ENCODE measurements at places on chromosomes 2 and 18. TPM values are rescaled to one million over a fixed set of nuclear protein-coding genes. Genes with fewer than 3 reads are reported as not detected.

The ITGB6 gene
- total RNA-seq = not detected

The ALLC gene
- not detected for total RNA-seq

The LHCGR gene
- not detected for total RNA-seq

The TRABD2A gene
- 35.1 TPM for total RNA-seq

- DNase-seq = no peak
Measured at GRCh38 chr2:23666980-23667357, 260.0 kb downstream of the ATAD2B start.

DNA sequence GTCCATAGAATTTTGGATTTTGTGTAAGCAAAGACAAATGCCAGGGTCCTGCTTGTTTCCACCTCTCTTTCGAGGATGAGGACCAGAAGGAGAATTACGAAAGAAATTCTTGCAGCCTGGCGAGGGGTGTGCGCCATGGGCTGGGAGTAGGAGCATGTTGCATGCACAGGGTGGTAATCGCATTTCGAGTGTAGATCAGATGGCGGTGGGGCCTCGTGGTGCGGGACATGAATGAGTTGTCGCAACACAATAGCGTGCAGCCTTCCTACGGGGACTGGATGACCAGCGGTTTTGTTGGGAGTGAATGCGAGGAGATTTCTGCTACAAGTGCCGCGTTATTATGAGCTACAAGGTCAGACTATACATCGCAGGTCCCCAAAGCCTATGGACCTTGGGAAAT is 4.2 kb upstream of the EN1 start:
- DNase-seq = no peak

DNA sequence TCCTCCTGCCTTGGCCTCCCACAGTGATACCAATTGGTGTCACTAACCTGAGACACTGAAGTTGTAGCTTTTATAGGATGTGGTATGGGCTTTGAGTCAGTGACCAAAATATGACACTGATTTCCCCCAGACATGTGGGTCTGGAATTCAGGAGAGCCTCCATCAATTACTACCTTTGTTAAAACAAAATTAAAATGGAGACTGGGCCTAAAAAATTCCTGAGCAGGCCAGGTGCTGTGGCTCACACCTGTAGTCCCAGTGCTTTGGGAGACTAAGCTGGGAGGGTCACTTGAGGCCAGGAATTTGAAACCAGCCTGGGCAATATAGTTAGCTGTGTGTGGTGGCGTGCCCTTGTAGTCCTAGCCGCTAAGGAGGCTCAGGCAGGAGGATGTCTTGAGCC is 36.9 kb upstream of the LIPG start:
- DNase-seq = no peak

DNA sequence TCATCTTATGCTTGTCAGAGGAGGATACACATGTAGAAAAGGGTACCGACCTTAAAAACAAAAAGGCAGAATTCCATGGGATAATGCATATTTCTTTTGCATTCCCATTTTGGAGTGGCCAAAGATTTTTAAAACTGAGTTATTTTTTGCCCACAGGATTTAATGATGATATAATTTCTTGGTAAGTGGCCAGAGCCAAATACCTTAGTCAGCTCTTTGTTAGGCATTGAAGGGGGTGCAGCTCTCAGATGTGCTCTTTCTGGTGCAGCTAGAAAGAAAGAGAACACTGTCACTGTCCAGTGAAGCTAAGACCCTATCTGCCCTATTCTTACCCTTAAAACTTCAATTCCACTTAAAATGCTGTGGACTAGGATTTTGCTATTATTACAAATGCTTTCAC is 10.8 kb downstream of the COQ10B start:
- DNase-seq = no peak

DNA sequence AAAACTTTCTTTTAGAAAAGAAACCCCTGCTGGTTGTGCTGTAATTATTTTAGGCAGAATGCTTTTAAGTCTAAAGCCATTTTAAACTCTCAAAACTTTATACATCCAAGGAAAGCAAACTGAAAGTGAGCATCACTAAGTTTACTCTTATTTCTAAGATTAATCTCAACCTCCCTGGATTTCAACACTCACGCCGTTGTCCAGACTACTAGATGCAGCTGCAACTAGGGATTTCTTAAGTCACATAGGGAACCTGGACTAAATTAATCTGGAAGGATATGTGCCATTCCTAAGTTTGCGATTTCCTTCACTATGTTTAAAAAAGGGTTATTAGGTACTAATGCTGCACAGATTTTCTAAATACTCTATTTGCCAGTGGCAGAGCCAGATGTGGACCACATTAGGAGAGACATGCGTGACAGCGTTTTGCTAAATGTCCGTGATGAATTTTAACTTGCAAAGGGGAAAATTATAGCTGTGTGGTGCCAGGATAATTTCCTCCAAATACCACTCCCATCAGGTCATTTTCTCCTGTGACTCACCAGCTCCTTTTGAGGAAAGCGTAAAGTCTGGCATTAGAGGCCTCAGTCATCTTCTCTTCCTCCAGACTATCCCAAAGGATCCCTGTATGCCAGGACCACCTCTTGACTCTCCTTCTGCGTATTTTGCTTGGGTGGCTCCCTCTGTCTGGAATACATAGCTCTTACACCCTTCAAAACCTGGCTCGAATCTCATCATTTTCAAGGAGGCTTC is 143.7 kb downstream of the ATL2 start:
- no peak for DNase-seq

DNA sequence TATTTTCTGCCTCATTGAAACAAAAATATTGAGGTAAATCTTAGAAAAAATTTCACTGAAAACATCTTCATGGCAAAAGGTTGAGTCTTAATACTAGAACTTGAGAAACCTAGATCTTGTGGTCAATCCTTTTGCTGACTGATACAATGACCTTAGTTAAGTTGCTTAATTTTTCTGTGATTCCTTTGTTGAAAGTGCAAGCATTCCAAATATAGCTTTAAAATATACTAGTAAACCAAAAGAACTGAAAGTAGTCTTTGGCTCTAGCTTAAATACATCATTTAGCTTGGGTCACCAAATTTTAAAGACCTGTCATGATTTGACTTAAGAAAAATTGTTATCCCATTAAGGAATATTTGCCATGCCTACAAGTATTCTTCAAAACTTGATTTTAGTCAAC is 16.7 kb downstream of the BMP10 start:
- no peak for DNase-seq

DNA sequence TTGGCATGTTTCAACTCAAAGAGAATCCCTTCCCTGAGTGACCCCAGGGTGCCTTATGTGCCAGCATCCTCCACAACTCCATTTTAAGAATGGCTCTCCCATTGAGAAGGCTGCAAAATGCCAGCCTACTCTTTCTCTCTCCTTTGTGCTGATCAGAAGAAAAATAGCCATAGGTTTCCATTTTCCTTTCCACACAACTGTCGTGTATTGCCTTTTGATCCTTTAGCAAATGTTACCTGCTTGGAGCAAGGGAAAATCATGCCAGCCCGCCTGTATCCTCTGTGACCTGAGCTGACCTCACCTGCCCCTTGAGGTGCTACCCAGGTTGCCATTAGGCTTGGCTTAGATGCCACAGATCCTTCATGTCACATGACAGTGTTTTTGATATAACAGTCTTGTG is 38.8 kb downstream of the DPYSL5 start:
- no peak for DNase-seq

GRCh38 chr2:227238238-227239237 is 74.1 kb downstream of the COL4A3 start:
- DNase-seq = peak; percentile 67

DNA sequence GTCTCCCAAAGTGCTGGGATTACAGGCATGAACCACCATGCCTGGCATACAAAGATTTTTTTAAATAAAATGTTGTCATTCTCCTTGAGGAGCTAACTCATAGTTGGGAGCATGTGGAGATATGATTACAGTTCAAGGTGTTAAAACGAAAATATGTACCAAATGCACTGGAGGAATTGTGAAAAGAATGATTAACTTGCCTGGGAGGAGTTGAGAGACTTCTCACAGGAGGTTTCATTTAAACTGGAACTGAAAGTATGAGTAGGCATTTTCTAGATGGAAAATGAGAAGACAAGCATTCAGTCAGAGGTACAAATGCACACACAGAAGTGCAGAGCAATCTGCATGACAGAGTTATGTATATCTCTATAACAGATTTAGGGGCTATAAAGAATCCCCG is 126.6 kb upstream of the PDE1A start:
- DNase-seq = no peak

GRCh38 chr2:72718876-72719275 is 107.0 kb downstream of the EXOC6B start:
- DNase-seq = no peak

- DNase-seq = no peak
Measured at GRCh38 chr2:206824087-206824618, 58.7 kb downstream of the FASTKD2 start.

DNA sequence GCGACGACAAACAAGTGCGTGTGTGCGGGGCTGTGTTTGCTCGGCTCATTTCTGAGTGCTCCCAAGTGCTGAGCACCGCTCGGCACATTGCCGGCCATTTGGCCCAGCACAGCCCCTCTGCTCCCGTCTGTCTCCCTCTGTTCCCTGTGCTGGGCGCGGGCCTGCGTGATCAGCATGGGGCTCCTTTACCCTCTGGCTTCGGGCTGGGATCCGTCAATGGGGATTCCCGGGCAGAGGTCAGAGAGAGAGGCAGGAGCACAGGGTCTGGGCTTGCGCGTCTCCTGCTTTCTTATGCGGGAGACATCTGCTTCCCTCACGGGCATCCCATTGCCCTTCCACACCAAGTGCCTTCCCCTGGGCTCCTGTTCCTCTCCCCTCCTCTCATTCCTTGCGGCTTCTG is 234.0 kb downstream of the ACKR3 start:
- DNase-seq = no peak

- no peak for DNase-seq
Measured at GRCh38 chr18:11437046-11437445, 172.3 kb upstream of the SLC35G4 start.

DNA sequence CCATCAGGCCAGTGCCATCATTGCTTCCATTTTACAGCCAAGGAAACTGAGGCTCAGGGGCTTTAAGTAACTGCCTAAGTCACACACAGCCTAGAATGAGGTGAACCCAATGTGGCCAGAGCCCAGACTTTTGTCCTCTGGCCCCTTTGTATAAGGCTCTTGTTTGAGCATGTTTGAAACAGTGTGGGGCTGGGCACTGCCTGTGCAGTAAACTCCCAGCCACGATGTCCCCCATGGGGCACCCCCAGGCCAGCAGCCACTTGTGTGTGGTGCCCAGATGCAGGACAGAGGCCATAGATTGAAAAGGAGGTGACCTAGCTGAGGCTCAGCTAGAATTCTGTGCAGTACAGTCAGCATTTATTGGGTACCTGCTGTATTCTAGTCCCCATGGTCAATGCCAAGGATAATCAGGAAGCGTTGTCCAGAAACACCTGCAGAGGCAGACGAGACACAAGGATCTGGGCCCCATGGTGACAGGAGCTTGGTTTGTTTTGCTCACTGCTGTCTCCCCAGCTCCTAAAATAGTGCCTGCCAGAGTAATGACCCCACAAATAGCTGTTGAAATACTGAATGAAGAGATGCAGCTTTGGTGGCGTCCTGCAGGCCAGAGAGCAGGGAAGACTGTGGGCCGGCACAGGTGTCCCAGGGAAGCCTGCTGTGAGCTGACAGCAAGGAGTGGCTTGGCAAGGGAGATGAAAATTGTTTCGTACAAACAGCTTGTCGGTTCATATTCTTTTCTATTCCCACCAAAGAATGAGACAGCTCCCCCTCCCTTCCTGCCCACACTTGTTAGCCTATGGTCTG is 160.7 kb downstream of the LDLRAD4 start:
- DNase-seq = no peak
